ENCODE measurements at places on chromosomes 16 and 17. TPM values are rescaled to one million over a fixed set of nuclear protein-coding genes. Genes with fewer than 3 reads are reported as not detected.

Gene MT4
- total RNA-seq: not detected

Gene CRYBA1
- total RNA-seq: not detected

Gene SBK1
- not detected for total RNA-seq

Gene PRR11
- total RNA-seq: 6.4 TPM

Gene TIGD7
- total RNA-seq: 4.9 TPM

Gene ITGA2B
- total RNA-seq: not detected

Gene RNF157
- 4.0 TPM for total RNA-seq

Gene GUCY2D
- 0.22 TPM for total RNA-seq

Gene GP1BA
- total RNA-seq: not detected

Gene INTS2
- 10.5 TPM for total RNA-seq

Gene MARCHF10
- 1.8 TPM for total RNA-seq

Gene NPIPA2
- total RNA-seq: 0.51 TPM

Gene PIRT
- not detected for total RNA-seq

Gene TEX19
- not detected for total RNA-seq

Gene TEKT3
- not detected for total RNA-seq

Gene EFCAB13
- 1.4 TPM for total RNA-seq

Gene TSPOAP1
- 0.76 TPM for total RNA-seq

Gene GLIS2
- 2.9 TPM for total RNA-seq

Gene LCMT1
- total RNA-seq: 30.3 TPM

Gene USP43
- total RNA-seq: not detected

Gene PRR29
- total RNA-seq: not detected

Gene IKZF3
- total RNA-seq: not detected

Gene ACOX1
- total RNA-seq: 27.6 TPM

Gene RAMP2
- total RNA-seq: 3.7 TPM

Gene SLC35G6
- not detected for total RNA-seq

Gene CDH11
- 931 TPM for total RNA-seq

Gene RUNDC3A
- not detected for total RNA-seq

Gene NXPH3
- 1.4 TPM for total RNA-seq

Gene PYDC1
- total RNA-seq: not detected

Gene FBXL16
- not detected for total RNA-seq

Gene KCNAB3
- 0.22 TPM for total RNA-seq

Gene TRPV3
- total RNA-seq: 0.89 TPM

Gene BRICD5
- total RNA-seq: 2.9 TPM

Gene KCNG4
- total RNA-seq: not detected

Gene CPPED1
- total RNA-seq: 38.4 TPM

Gene SMIM36
- total RNA-seq: not detected

Gene GCGR
- total RNA-seq: not detected

Gene TPSAB1
- not detected for total RNA-seq

Gene GAST
- total RNA-seq: not detected
